ENCODE measurements at places on chromosomes 11 and 22.

DNA sequence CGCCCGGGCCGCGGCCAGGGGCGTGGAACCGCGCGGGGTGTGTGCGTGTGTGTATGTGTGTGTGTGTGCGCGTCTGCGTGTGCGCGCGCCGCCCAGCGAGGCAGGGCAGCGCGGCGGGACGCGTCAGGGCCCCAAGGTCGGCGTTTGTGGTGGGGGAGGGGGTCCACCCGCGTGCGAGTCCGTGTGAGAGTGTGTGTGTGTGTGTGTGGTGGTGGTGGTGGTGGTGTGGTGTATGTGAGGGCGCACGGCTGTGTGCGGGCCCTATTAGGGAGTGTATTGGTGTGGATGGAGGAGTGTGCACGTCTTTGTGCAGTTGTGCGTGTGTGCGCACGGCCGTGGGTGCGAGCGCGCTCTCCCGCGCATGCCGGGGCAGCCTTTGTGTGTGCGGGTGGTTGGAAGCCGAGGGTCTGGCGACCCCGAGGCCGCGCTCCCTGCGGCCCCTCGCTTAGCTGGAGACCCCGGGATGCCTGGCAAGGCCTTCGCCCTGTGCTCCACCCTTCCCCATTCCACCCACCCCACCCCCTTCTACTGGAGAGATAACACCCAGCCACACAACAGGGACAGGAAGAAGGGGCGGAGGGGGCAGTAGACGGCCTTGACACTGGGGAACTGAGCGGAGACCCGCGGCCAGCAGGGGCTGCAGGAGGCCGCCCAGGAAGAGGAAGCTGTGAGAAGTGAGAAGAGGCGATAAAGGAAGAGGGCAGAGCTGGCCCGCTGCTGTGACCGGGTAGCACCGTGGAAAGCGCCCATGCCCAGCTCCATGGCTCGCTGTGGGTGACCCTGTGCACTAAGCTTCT lies 528 bp upstream of the ARRB1 start:
- DNase-seq: no peak

DNA sequence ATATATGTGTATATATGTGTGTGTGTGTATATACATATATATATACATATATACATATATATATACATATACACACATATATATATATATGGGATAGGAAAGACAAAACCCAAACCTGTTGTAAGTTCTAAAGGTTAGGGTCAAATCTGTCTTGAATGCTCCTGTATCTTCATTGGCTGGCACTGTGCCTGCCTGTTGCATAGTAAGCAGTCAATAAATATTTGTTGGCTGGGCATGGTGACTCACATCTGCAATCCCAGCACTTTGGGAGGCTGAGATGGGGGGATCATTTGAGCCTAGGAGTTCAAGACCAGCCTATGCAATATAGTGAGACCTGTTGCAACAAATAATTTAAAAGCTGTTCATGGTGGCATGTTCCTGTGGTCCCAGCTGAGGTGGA lies 205.4 kb downstream of the DBX1 start:
- DNase-seq: no peak

DNA sequence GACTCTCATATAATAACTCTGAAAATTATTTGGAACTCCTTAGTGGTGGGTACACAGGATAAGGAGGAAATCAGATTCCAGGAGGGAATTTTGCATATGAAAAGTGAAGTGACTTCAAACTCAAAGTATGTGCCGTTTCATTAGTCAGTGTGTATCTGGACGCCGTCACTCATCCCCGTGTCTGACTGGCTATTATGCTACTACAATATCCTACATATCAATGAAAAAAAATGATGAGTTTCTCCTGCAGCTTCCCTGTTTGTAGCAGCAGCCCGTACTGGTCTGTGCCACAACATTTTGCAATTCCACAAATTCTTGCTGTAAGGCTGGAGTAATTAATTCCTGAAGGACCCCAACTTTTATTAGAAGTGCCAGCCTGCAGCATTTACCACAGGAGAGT lies 16.5 kb downstream of the WT1 start:
- DNase-seq: no peak

GRCh38 chr11:128914216-128915148 lies 23.3 kb downstream of the KCNJ5 start:
- no peak for DNase-seq

- no peak for DNase-seq
These were observed 54.7 kb downstream of the PICALM start for GRCh38 chr11:86014221-86014620.

- no peak for DNase-seq
These were observed 12.3 kb downstream of the SMPD1 start for GRCh38 chr11:6402561-6402981.

DNA sequence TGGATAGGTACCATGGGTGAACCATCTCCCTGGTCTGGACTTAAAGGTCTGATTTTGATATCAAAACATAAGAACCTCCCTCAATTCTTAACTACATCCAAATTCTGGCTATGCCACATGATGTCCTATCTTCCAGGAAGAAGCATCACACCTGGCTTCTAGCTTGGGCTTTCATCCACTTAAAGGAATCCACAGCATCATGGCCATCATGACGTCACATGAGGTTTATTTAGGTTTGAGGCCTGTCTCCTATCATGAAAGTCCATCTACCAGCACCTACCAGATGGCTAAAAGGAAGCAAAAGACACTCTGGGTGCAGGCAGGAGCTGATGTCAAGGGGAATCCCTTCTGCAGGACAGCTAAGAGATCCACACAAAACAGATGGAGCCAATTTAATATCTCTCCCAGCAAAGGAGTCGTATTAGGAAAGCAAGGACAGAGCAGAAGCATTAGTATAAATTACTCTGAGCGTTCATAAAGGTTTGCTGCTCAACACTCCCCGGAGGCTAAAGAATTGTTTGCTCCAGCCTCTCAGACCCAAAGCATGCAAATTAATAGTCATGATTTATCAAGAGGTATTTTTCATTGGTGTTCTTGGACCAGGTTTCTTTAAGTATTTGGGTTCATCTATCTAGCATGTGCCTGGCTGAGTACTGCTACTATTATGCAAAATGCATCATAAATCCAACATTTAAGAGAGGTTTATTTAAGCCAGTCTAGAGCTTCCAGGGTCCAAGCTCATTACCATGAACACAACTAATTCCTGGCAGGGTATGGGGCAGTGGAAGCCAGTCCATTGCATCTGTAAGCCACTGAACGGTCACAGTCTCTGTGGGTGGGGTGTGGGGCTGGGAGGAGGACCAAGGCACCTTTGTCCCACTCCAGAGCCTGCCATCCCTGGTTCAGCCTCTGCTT lies 47.2 kb downstream of the GALNT18 start:
- DNase-seq: no peak

DNA sequence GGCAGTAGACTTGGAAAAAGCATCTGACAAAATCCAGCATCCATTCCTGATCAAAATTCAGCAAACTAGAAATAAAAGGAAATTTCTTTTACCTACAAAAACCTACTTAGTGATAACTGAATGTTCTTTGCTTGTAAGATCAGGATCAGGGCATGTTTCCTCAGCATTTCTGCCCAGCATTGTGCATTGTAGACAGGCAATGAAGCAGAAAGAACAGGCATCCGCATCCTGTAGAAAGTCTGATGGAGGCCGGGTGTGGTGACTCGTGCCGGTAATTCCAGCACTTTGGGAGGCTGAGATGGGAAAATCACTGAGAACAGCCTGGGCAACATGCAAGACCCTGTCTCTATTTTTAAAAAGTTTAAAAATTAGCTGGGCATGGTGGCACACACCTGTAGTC lies 32.5 kb upstream of the PANX2 start:
- no peak for DNase-seq

DNA sequence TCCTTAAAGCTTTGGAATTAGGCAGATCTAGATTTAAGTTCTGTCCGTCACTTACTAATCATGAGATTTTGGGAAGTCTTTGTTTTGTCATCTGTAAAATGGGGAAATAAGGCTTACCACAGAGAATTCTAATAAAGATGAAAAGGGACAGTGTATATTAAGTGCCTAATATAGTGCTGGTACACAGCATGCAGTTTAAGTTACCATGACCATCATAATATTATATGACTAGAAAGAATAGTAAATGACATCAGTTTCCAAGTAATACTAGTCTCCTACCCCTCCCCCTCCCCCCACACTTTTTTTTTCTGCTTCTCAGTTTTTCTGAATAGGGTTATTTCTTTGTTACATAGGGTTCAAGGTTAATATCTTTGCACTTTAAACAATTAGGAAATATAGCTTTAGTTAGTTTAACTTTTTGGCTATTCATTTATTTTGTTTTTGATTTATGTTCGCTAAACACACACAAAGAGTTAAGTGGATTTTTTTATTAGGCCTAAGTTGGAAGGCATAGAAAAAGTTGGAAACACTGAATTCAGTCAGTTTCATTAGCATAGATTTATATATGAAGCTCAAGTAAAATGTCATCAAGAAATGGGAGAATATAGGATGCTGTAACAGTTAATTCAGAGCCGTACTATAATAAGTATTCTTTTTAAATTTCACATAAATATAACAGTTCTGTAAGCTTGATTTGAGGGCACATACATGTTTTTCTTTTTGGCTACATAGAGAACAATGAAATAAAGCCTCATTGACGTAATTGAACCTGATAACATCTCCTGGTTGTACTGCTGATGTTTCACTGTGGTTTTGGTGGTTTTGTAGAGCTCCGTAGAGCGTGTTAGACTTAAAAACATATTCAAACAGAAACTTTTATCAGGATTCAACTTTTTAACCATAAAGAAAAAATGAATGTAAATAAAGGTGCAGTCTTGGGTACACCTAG lies 121.2 kb downstream of the PDE3B start:
- no peak for DNase-seq

GRCh38 chr11:68946416-68947090 lies 34.2 kb downstream of the MRGPRD start:
- no peak for DNase-seq

GRCh38 chr11:21410513-21410912 lies 741.1 kb downstream of the NELL1 start:
- no peak for DNase-seq

GRCh38 chr11:128208329-128209137 lies 378.8 kb downstream of the ETS1 start:
- peak; percentile 60 for DNase-seq

DNA sequence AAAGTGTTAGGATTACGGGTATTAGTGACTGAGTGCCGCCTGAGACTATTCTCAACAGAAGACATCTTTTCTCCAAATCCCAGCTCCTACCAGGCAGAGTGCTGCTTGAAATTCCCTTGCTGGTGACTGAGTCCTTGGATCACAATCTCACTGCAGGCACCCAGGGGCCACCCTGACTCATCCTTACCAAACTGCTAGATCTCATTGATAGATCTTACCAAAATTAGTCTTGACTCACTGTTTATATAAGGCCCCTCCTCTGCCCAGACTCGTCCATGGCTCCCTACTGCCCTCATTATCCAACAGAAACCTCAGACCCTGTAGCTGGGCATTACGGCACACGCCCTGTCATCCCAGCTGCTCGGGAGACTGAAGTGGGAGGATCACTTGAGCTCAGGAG lies 14.7 kb downstream of the TBC1D10A start:
- no peak for DNase-seq

DNA sequence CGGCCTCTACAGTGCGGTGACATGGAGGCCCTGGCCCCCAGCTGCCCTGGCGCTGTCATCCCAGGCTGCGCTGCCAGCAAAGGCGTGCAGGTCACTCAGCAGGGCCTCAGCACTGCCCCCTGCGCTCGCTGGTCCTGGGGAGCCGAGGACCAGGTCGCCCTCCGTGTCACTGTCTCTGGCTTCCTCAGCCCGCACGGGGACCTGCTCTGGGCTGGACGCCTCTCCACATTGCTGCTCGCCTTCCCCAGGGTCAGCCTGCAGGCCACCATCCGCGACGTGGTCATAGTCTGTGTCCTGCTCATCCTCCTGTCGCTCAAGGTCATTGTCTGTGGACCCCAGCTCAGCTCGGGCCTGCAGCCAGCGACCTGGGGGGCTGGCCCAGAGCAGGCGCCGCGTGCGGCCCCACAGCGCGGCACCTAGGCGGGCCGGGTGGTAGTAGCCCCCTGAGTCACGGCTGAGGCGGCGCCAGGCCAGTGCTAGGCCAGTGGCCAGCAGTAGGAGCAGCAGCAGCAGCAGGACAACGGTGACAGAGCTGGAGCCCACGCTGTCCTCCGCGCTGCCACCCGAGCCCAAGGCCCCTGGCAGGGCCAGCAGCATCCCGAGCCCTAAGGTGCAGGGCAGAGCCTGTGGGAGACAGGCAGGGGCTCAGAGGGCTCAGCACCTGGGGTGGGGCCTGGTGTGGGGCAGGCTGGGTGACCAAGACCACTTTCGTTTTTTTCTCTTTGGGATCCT lies 1.6 kb downstream of the PTPRCAP start:
- DNase-seq: no peak

DNA sequence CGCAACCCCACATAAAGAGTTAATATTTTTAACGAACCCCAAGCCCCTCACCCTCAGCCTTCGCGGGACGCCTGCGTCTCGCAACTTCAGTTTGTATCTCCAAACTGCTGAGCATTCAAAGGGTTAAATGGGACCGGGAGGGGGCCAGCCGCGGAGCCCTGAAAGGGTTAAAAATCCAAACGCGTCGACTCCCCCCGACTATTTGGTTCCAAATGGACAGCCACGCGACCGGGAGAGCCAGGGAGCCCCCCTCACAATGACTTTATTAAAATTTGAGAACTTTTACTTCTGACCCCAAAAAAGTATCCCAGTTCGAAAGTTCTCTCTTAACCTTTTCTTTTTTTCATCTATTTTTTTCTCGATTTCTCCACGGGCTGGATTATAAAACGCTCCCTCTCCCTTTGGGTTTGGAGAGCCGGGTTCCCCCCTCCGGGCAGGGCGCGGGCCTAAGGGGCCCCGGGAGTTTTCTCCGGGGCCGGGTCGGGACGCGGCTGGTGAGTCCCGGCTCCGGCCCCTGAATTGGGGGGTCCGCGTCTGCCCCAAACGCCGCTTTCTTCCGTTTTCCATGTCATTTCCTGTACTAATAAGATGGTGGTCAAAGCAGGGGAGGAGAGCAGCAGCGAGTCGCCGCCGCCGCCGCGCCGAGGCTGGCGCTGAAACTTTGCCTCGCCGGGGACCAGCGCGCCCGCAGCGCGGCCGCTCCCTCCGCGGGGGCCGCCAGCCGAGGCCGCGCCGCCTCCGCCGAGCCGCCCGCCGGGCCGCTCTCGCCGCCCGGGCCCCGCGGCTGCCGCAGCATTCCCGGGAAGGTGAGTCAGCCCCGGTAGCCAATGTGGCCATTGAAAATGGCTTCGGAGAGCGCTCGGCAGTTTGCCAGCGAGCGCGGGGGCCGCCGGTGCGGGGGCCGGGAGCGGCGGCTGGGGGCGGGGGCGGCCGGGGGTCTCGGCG lies at the start of gene PRDM11:
TSS of gene PRDM11 (plus strand) at position 568 of the 945 bp plus-strand sequence. CDS start 35,128 bp downstream, outside the sequence.
- peak; percentile 76 for DNase-seq

GRCh38 chr11:115944596-115944995 lies 440.4 kb upstream of the CADM1 start:
- no peak for DNase-seq

DNA sequence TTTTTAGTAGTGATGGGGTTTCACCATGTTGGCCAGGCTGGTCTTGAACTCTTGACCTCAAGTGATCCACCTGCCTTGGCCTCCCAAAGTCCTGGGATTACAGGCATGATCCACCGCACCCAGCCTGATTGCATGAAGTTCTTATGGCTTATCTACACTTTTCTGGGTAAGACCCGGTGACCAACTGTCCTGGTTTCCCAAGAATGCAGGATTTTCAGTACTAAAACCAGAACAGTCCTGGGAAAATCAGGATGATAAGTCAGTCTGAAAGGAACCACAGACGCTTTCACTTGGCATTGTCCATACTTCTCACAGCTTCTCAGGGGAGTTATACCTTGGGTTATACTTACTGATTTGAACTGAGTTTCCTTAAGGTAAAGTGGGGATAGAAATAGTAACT lies 1.4 kb upstream of the BPIFC start:
- DNase-seq: no peak

Measured in LoVo (cell line).